K562 (cell line): ENCODE measurements at places on chromosomes 6 and 20. TPM values are rescaled to one million over a fixed set of nuclear protein-coding genes. Genes with fewer than 3 reads are reported as not detected.

The PKIG gene
- 5.7 and 7.6 TPM in 2 replicates for polyA plus RNA-seq

The DEFB124 gene
- not detected in 2 replicates for polyA plus RNA-seq

The TINAG gene
- not detected in 2 replicates for polyA plus RNA-seq

The PRSS35 gene
- not detected in 2 replicates for polyA plus RNA-seq

The ENPP3 gene
- 17.4 and 17.8 TPM in 2 replicates for polyA plus RNA-seq
